Tibial artery (tissue), 4 donors: ENCODE measurements at places on chromosomes 4 and X.

GRCh38 chr4:48939785-48940184 lies 33.2 kb upstream of the OCIAD2 start:
- DNase-seq: no peak

GRCh38 chrX:145936769-145937168 lies 119.1 kb downstream of the SLITRK2 start:
- DNase-seq: no peak

- no peak for DNase-seq
These were observed 883 bp upstream of the PPM1K start for GRCh38 chr4:88285235-88285653.

DNA sequence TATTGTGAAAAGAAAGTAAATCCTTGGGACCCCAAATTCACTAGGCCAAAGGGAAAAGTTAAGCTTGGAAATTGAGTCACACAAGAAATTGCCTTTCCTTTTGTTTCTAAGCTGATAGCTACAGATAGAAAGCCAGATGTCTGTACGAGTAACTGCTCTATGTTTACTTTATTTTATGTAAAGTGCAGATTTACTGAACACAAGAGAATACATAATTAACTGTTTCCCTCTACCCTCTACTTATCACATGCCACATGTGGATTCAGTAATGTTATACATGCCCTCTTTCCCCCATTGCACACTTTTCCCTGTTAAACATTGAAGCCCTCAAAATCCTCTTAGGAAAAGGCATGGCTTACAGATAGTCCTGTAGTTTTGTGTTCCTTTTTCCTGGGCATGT lies 16.5 kb upstream of the TDO2 start:
- DNase-seq: no peak

- DNase-seq: peak; percentile 36
These were observed 504 bp upstream of the RBM3 start for GRCh38 chrX:48573690-48574269.

GRCh38 chr4:40412388-40412787 lies 77.3 kb downstream of the CHRNA9 start:
- no peak for DNase-seq

DNA sequence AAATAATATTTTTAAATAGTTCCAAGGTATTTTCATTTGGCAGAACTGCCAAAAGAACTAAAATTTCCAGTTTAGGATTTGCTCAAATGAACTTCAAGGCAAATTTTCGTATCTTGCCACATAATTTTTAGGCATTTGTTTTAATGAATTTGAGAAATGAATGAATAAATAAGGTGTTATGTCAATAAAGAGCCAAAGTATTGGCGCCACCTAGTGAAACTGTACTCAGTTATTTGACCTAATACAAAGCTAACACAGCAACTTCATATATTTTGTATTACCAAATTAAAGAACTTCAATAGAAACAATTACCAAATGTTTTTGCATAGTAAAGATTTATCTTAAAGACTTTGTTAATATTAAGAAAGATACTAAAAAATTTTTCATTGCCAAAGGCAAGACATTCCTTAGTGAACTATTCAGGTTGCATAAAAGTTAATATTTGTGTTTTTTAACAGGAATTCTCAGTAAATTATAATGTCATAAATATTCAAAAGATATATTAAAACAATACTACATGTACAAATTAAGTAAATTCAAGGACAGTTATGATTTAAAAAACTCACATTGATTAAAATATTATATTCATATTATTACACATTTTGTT lies 50.3 kb downstream of the STPG2 start:
- no peak for DNase-seq

DNA sequence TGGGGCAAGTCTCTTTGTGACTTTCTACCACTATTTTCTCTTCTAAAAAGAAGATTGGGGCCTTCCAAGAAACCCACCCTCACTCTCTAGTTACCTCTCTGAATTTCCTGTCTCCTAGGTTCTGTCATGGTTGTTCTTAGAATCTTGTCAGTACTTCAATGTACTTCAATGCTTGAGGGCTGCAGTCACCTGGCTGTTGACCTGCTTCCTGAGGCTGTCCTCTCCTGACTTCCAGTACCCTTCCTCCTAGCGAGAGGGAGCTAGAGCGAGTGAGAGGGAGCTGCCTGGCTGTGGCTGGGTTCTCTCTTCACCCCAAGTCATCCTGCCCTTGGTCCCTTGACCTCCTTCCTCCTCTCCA lies 17.7 kb downstream of the CD99L2 start:
- no peak for DNase-seq

DNA sequence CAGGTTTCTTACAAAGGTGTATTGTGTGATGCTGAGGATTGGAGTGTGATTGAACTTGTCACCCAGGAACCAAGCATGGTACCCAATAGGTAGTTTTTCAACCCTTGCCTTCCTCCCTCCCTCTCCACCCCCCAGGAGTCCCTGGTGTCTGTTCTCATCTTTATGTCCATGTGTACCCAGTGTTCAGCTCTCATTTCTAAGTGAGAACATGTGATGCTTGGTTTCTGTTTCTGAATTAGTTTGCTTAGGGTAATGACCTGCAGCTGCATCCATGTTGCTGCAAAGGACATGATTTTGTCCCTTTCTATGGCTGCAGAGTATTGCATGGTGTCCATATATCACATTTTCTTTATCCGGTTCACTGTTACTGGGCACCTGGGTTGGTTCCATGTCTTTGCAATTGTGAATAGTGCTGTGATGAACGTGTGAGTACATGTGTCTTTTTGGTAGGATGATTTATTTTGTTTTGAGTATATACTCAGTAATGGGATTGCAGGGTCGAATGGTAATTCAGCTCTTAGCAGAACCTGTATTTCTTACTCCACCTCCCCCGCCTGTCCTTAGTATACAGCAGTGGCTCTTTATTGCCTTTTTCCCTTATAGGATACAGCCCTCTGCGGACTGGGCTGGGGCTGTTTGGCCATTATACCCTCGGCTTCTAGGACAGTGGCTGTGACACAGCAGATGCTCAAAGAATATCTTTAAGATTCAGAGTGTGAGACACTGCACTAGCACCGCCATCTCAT lies 145.4 kb downstream of the PTTG2 start:
- no peak for DNase-seq

GRCh38 chr4:90127706-90128345 lies 632 bp downstream of the CCSER1 start:
- no peak for DNase-seq

DNA sequence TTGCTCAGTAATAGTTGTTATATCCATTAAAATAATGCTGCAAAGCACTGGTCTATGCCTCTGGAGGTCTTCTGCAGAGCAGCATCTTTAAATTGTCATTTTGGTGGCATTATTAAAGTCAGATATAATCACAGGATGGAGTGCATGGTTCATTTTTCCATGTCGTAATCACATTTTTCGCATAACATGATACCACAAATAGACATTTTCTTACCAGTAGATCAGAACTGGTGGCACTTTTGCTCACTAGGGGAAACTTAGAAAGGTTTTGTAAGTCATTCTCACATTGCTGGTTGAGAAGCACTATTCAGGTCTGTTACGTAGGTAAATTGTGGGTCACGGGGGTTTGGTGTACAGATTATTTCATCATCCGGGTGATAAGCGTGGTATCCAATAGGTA lies 484.5 kb upstream of the PRKX start:
- no peak for DNase-seq

DNA sequence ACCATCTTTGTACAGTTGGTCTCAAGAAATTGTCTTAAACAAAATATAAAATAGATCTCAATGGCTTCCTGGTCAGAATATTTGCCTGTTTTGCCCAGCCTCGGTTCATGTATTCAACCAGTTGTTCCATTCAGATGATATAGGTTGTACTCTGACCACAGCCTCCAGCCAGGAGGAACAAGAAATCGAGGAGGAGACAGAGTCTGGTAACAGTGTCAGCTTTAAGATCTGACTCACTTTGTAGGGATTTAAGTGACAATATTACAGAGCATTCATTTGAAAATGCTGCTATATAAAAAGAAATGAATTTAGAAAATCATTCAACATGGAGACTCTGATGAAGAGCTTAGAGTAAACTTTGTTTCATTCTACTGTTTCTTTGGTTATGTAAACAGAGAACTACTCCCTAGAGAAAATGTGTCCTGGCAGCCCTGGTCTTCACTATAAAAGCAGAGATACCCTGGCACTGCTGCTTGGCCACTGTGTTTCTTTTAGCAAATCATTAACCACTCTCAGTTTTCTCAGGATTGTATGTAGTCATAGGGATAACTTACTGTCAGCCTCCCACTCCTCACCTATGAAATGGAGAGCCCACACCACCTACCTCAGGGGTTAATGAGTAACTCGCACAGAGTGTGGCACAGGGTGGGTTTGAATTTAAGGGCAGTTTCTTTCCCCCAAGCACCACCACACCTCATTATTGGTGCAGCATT lies 53.5 kb downstream of the PAGE2 start:
- DNase-seq: no peak

DNA sequence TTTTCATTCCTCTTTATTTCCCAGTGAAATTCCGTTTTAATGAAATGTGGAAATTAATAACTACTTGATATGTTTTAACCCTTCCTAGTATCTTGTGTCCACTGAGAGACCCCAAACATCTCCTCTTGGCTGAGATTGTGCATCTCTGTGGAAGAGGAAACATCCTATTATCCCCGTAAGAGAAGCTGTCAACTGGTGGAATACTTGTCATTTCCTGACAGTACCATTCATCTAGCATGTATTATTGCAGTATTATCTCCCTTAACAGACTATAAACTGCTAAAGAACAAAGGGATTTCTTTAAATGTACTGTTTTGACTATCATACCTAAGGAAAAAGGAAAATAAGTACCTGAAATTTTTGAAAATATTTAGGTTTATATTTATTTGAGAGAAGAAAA lies 277.3 kb upstream of the SLC7A11 start:
- DNase-seq: no peak

DNA sequence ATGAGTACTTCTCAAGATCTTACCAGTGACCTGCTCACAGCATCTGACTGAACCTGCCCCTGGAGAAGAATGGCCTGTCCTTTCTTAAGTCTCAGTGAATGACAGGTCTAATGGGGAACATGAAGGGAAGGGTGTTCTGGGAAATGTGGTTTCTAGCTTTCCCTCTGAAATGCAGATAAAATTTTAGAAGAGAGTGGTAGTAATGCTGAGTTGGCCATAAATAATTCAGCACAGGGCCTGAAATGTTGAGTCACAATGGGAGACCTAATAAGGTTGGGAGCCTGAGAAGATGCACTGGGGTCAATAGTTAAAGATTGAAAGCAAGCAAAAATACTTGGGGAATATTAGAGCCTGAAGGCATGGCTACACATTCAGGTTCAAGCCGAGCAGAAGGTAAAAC lies 214.9 kb upstream of the ARHGAP24 start:
- DNase-seq: no peak

DNA sequence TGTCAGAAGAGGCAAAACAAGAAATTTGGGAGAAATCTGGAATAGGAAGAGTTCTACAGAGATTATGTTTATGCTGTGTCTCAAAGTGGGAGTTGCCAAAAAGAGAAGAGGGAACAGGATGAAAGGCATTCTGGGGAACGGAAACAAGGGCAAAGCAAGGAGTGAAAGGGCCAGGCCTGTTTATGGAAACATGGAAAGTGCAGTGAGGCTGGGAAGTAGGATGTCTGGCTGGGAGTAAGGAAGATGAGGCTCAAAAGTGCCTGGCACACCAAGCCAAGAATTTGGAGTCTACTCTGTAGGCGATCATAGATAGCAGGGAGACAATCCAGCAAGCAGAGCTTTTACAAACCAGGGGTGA lies 1.8 kb upstream of the CUL4B start:
- DNase-seq: no peak

DNA sequence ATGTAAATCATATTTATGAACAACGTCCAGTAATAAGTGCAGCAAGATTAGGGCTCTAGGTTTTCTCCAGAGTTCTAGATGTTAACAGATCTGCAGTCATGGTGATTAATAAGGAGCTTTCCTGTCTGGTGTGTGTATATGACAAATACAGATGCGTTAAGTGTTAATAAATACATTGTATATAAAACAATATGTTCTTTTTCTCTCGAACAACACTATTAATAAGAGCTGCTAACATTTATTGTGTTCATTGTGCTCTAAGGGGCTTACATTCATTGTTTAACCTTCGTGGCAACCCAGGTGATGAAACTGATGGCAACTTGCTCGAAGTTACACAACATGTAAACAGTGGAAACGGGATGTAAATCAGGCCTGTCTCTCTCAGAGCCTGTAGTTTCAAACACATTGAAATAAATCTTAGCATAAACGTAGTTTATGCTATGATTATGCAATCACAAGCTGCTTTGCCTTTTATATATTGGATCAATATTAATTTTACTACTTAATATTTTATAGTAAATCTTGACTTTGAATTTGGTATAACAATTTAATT lies 547 bp upstream of the CLGN start:
- no peak for DNase-seq

- DNase-seq: no peak
These were observed 30.7 kb upstream of the SPON2 start for GRCh38 chr4:1203026-1203616.

DNA sequence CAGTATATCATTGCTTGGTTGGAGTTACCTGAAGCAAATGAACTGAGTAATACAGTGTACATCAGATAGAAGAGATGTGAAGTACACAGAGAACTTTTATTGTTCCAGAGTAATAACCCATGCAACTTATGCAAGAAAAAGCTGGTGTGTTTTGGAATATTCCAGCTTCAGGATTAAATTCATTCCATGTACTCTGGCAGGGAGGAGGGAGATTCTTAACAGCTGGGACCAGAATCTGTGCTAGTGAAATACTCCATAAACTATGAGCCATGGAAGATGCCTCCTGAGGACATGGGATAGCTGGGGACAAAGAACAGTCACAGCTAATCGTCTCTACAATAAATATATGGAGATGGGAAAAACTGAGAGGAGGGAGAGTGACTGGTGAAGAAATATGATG lies 101.6 kb upstream of the OTUD4 start:
- DNase-seq: no peak

DNA sequence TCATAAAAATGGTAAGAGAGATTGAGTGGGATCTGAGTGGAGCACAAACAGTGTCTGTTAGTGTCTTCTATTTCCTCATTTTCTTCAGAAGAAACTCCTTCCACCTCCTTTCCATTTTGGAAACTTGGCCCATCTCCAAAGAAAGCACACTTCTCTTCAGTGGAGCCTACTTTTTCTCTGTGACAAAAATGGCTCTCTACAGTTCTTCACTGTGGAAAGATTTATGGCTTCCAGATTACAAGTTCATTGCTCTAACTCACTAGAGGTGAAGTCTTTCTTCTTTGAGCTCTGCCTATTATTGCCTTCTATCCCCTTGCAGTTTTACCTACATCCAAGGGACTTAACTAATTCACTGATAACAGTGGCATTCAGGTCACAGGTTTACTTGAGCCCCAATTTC lies 325.8 kb downstream of the ANTXR2 start:
- DNase-seq: no peak

GRCh38 chrX:9646471-9647224 lies 119.0 kb downstream of the GPR143 start:
- no peak for DNase-seq

DNA sequence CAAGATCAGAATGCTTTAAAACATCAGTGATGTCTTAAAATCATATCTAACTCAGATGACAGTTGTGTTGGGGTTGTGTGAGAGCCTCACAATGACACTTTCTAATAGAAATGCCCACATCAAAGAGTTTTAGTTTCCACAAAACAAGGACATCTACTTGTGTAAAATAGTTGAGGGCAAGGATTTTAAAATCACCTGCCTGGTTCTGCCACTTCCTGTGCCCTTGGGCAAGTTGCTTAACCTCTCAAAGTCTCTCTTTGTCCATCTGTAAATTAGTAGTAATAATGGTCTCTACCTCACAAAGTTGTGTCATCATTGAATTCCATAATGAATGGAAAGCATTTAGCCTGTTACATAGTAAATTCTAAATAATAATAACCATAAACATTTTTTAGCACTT lies 41.9 kb upstream of the RELL1 start:
- no peak for DNase-seq

GRCh38 chrX:44352758-44353157 lies 9.3 kb upstream of the EFHC2 start:
- DNase-seq: no peak

GRCh38 chrX:12292996-12293765 lies 154.9 kb downstream of the FRMPD4 start:
- no peak for DNase-seq
